Stimulated activated CD8-positive, alpha-beta memory T cell treated with anti-CD3 and anti-CD28 coated beads, Interleukin-4, amount 100 ng/mL, for 1 hour (primary cell): ENCODE measurements at places on chromosomes 3 and 15.

DNA sequence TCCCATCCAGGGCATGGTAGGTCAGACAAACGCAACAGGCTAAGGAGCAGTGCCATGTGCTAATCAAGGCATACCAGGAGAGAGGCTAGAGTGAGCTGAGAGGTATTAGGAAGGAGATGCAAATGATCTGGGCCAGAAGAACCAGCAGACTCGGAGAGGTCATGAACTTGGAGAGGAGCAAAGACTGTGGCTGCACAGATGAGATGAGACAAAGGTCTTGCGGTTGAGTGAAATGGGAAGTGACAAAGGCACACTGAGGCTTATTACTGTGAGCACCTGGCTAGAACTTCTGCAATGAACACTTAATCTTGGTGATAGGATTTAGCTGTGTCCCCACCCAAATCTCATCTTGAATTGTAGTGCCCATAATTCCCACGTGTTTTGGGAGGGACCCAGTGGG lies 380.2 kb downstream of the ULK4 start:
- DNase-seq = no peak

GRCh38 chr3:144067059-144067458 lies 95.4 kb downstream of the DIPK2A start:
- DNase-seq = no peak

DNA sequence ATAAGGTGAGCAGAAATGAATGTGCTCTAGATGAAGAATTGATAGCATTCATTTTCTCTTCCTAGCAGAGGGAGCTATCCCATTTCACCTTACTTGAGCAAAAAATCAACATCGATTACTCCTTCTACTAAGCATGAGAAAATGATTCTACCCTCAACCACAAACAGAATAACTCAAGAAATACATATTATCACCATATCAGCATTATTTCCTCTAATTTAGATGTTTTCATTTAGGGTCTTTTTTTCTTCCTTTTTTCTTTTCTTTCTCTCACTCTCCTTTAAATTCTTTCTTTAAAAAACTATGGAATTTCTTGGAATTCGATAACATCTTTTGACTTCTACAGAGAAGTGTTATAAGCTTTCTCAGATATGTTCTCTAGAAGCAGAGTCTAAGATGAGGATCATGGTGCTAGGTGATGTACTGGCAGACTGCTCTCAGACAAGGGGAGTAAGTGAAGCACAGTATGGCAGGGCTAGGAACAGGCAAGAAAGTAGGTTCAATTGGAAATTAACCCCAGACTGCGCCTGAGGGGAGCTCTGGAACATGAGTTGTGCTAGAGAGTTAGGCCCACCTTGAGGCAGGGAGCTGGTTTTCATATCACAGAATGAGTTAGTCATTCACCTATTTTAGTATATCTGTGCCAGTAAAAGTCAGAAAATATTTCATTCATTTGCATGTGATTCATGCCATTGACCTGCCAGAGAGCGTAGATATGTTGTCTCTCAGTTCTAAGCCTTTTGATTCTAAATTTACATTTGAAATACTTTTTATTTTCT lies 279.2 kb upstream of the KCNH8 start:
- no peak for DNase-seq

- no peak for DNase-seq
Observed at GRCh38 chr3:99126316-99126715, 224.8 kb upstream of the DCBLD2 start.

DNA sequence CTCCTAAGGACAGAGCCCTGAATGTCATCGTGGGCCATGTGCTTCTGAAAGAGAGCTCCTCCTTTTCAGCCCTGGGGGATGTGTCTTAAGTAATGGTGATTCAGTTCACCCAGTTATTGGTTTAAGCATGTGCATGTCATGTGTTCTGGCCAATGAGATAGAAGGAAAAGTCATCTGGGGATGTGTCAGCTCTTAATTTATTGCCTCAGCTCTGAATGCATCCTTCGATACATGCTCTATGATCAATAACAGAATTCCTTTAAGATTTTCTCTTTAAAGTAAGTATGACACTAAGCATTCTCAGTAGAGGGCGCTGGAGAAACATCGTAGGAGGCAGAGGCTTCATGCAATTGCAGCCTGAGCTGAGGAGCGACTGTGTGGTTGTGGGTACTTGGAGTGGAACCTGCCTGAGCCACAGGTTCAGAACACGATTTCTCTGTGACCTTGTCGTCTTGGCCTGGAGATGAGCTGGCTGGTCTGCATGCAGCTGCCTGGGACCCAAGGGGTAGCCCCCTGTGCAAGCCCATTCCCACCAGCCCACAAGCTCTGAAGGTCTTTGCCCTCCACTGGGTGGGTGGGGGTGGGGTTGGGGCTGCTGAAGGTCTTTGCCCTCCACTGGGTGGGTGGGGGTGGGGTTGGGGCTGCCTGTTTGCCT lies 69.5 kb downstream of the C3orf38 start:
- no peak for DNase-seq

GRCh38 chr3:85433319-85433718 lies 474.5 kb downstream of the CADM2 start:
- DNase-seq = no peak

- no peak for DNase-seq
Observed at GRCh38 chr3:67460841-67461510, 193.4 kb downstream of the SUCLG2 start.

DNA sequence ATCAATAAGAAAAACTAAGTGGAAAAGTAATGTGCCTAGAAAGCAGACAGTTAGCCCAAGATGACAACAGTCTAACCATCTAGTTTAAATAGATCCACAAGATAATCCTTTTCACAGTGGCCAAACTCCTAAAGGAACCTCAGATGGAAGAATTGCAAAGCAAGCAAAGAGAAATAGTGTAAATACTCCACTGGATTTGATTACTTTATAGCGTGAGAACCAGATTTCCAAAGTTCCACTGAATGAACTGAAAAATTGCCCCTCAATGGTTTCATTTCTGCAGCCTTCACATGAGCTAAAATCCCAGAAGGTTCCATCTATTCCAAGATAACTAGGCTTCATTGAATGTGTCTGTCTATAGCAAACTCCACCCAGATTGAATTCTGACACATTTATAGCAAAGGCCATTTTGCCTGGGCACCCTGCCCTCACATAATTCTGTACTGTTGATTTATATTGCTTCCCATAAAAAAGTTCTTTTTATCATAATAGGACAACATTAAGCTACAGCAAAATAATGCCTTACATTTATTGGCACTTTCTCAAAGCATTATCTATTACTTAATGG lies 129.7 kb upstream of the THBS1 start:
- DNase-seq = no peak

DNA sequence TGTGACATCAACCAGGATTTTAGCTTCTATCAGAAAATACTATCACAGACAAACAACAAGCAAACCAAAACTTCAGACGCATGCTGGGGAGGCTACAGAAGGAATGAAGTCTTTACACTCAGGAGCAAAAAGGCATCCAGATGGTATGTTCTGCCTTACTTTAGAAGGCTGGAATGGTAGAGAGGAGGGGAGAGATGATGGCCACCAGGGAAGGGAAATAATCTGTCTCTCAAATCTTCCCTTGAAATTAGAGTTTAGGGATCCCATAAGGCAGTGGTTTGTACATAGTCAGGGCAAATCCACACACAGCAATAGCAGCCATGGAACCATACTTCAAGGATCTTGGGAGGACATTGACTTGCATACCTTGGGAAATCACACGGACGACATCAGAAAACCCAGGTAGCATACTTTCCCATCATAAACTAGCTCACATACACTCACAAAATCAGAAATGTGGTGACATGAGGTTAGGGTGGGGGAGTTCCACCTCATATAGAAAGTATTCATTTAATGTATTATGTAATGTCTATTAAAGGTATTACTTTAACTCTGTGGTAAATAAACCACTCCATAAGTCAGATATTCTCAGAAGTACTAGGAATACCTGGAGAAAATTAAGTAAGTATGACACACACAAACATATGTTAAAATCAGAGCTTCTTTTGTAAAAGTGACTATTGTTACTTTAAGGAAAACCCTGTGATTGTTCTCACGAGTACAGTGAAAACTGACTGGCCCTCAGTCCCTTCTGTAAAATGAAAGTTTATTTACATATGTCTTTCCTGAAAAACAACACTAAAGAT lies 9.4 kb downstream of the BTLA start:
- DNase-seq = no peak

- no peak for DNase-seq
Observed at GRCh38 chr3:171336406-171336805, 123.8 kb downstream of the TNIK start.

GRCh38 chr3:115381931-115382330 lies 234.8 kb upstream of the ZBTB20 start:
- no peak for DNase-seq

DNA sequence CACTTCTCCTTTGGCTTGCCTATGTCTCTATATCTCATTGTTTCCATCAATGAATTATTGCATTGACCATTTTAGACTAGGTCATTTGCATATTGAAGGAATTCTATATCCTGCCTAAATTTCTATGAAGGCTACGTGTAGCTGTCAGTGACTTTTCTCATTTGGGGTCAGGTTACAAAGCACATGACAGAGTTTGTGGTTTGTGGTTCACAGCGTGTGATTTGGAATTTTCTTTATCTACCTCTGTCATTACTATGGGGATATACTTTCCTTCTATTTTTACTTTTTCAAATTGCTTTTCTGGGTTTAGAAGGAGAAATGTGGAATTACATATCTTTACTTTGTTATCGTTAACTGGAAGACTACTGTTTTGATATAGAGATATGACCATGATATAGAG lies 317.3 kb upstream of the CFAP20DC start:
- no peak for DNase-seq

DNA sequence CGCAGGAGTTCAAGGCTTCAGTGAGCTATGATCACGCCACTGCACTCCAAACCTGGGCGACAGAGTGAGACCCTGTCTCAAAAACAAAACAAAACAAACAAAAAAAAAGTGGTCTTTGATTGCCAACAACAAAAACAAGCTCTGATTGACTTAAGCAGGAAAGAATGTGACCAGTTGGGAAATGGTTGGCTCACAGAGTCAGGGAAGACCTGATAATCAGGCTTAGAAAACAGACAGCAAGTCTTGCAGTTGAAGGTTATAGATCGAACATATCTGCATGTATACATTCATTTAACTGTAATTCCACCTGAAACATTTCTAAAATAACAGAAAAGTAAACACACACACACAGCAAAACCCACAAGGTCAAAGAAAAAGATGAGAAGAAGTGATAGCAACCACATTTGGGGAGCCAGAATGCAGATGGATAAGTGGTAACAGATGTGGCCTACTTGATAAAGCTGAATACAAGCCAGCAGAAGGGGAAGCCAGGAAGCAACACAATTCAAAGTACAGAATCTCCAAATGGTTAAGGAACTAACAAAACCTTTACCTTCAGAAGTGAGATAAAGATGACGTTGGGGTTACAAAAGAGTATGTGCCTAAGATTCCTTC lies 699.9 kb upstream of the ZNF385D start:
- no peak for DNase-seq

GRCh38 chr3:153443961-153444360 lies 281.9 kb downstream of the RAP2B start:
- no peak for DNase-seq

DNA sequence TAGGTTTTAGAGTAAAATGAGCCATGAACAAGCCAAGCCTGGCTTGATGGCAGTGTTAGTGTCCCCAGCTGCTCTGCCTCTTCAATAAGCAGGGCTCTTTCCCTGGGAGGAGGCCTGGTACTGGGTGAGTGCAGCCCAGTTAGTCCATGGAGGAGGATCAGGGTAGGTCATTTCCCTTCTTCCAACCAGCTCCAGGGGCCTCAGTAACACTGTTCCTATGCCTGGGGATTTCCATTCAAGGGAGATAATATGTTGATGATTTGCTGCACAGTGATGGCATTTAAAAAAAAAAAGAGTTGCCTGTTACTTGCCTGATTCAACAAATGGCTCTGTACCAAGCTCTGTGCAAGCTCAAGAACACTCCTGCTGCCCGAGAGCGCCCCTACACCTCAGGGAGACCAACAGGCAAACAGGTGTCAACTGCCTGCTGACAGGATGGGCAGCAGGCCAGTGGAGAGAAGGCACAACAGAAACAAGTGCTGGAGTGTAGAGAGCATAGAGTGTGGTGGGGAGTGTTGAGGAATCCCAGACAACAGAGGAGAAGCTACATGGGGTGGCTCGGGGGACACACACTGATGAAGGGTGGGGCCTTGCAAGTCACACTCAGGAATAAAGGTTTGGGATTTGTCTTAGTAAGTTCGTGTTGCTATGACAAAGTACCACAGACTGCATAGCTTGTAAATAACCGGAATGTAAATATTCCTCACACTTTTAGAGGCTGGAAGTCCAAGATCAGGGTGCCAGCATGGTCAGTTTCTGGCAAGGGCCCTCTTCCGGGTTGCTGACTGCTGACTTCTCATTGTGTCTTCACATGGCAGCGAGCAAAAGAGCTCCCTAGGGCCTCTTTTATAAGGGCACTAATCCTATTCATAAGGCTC lies 78.6 kb upstream of the PXYLP1 start:
- no peak for DNase-seq

GRCh38 chr3:115766587-115767482 lies 143.5 kb downstream of the GAP43 start:
- DNase-seq = no peak

DNA sequence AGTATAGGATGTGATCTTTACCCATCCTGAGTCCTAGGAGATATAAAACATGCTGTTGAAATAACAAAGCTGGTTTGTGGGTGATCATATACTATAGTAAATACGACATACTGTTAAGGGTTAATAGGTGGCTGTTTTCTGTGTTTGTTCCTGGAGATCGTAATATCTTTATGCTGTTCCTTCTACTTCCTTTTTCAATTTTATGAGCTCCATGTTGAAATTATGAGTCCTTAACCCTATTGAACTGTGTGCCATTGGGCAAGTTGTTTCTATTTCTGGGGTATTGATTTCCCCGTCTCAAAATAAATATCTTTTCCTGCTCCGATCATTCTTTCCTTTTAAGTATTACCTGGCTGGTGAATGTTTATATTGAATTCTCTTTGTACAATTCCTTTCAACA lies 115.1 kb downstream of the LPP start:
- no peak for DNase-seq

DNA sequence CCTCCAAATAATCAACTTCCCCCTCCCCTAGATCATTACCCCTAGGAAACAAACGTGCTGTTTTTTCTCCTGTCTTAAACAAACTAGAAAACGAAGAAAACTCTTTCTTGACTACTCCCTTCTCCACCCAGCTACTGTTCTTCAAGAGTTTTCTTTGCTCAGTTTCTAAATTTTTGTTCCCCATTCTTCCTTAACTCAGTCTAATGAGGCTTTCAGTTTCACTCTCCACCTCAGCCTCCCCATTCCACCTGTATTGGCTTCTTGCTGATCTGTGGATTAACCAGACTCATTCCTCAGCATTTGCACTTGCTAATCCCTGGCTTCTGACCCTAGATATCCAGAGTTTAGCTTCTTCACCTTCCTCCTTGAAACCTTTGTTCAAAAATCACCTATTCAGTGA lies 26.8 kb downstream of the SERPINI1 start:
- no peak for DNase-seq

DNA sequence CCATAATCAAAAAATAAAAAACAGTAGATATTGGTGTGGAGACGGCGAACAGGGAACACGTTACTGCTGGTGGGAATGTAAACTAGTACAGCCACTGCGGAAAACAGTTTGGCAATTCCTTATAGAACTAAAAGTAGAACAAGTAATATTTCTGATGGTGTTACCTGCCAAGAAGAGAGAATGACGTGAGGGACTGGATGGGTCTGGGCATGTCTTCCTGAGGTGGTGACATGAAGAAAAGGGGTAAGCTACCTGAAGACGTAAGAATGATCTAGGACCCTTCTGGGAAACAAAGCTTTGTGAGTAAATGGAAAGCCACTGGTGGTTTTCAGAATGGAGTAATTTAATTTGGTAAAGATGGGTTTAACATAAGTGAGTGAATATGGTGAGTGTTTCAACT lies 19.4 kb upstream of the PLOD2 start:
- DNase-seq = no peak

GRCh38 chr15:57562196-57562769 lies 29.4 kb upstream of the MYZAP start:
- no peak for DNase-seq
